ENCODE measurements at places on chromosomes 3 and 15.

- no peak for DNase-seq
Measured at GRCh38 chr15:63244399-63244798, 33.0 kb upstream of the APH1B start.

- DNase-seq: no peak
Measured at GRCh38 chr15:56341201-56341600, 24.0 kb upstream of the TEX9 start.

DNA sequence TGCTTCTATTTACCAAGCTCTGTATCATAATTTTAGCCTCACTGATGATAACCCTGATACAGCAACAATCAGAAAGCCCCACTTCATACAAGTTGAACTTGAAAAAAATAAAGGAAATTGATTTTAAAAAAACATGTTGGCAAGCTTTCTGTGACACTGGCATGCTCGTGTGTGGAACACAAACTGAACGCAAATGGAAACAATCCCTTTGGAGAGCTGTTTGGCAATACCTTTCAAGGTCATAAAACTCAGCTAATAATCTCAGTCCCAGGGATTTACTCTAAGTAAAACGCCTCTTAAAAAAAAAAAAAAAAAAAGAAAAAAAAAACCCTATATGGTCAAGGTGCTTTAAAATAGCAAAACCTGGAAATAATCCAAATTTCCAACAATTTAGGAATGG lies 166.7 kb upstream of the BCL6 start:
- no peak for DNase-seq

- no peak for DNase-seq
Measured at GRCh38 chr3:150412561-150413231, 4.6 kb downstream of the TSC22D2 start.

DNA sequence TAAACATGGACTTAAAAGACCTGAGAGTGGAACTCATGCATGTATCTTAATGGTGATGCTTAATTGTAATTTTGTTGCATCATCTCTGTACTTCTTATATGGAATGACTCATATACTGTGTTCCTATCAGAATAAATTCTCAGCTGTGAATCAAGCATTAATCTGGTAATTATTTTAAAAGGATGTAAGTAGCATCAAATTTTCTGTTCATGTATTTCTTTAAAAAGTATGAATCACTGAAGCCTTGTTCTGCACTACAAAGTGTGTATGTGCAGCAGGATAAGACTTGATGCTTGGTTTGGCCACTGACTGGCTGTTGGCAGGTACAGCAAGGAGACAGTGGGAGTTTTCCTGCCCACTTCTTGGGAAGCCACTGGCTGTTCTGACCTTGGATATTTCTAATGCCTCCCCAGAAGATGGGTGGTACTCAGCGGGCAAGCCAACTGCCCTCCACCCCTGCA lies 123.9 kb downstream of the ANO10 start:
- DNase-seq: no peak

DNA sequence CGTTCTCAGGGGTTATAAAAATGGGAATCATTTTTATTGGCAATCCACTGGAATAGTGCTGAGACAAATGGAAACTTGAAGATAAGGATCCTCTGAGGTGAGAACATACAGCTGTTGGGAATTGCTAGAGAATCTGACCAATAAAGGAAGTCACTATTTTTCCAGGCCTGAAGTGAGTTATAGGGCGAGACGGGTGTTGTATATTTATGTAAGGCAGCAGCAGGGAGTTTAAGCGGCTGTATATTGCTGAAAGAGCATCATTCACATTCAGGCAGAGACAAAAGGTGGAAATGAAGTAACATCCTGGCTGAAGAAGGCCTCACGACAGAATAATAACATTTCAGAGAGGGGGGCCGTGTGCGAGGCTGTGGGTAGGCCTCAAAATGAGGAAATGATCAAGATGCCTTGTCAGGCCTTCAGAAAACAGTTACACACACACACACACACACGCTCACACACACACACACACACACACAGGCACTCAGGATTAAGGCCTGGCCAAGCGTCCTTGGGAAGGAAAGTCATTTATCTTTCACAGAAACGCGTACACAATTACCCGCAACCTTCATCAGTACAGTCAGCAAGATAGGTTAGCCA lies 964.9 kb upstream of the NR2F2 start:
- DNase-seq: no peak

DNA sequence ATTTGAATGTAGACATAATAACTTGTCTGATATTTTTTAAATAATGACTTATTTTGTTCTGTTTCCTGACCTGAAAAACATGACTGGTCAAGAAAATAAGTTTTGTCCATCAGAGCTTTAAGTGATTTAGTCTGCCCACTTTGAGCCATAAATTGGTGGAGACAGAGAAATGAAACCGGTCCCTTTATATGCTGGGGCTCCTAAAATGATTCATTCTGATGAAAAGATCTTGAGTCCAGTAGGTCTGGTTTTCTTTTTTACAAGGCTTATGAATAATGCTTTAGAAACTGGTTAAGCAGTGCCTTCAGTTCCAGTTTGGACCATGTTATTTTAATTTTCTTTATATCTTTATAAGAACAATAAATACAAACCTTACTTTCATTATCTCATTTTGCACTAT lies 293.2 kb downstream of the DIPK2A start:
- no peak for DNase-seq

- DNase-seq: peak; percentile 89
Measured at GRCh38 chr3:6262010-6262409, 598.9 kb upstream of the GRM7 start.

- peak; percentile 46 for DNase-seq
Measured at GRCh38 chr3:149512073-149512782, 37.7 kb downstream of the TM4SF4 start.

DNA sequence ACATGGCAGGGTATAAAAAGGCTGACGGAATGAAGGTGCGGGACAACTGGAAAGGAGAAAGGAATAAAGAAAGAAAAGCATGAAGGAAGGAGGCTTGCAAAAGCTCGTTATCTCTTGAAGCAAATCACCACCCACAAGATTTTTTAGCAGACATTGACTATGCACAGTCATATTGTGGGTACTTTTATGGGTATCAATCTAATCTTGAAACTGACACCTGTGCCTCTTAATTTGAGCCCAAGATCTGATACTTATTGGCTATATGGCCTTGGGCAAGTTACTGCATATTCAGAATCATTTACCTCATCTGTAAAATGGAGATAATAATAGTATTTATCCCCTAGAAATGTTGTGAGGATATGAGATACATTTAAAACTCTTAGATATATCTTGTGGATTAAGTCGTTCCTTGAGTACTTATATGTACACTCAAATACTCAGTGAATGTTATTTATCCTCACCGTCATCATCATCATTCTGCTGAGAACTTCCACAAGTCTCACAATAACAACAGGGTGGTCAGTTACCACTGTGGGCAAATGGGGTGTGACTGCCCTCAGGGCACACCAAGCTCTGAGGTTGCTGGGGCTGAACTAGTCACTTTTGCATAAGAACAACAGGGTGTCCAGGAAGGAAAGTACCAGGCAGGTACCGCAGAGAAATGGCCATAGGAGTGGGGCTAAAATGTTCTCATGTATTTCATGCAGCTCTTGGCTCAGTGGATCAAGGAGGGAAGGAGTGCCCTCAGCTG lies 266.1 kb downstream of the SLC9A9 start:
- no peak for DNase-seq

GRCh38 chr15:56821721-56822425 lies 88.6 kb upstream of the ZNF280D start:
- peak; percentile 26 for DNase-seq

- DNase-seq: no peak
Measured at GRCh38 chr3:173284301-173284700, 113.2 kb upstream of the NLGN1 start.

- DNase-seq: no peak
Measured at GRCh38 chr3:24936574-24936973, 441.9 kb upstream of the THRB start.

DNA sequence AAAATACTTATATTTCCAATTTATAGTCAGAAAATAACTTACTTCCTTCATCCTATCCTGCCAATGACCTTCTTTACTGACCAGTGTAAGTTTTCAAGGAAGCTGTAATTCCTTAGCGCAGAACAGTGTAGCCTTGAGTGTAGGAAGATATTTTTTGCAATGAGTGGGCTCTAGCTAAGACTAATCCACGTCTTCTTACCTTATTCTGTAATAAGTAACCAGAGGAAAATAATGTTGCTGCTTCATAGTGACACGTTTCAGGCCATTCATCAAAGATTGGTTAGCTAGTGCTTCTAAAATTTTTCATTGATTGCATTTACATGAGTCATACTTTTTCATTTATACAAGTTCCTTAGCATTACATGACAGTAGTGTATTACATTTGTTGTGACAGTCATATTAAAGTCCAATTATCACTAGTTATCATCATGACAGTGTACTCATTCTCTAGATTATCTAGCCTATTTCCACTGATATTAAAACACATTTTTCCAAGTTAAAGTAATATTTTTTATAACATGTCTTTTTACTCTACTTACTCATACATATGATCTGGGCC lies 403.8 kb upstream of the EPHA3 start:
- no peak for DNase-seq

- DNase-seq: peak; percentile 15
Measured at GRCh38 chr3:179653096-179653797, 407 bp downstream of the USP13 start.

- DNase-seq: no peak
Measured at GRCh38 chr3:120445654-120446053, 5.1 kb downstream of the FSTL1 start.

DNA sequence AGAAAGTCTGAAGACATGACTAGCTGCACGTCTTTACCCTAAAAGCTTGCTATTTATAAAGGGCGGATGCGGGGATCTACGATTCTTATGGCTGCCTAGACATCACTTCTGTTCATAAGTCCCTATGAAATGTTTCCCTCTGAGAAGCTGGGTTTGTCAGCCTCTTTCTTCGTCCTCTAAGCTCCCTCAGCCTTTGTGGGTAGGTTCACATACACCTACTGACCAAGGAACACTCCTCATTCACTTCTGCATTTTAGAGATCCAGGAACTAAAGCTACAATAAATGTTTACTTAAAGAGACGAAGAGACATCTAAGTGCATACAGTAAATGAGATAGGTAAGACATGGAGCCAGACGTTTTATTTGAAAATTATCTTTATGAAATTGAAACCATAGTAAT lies 16.7 kb upstream of the RAMAC start:
- no peak for DNase-seq

DNA sequence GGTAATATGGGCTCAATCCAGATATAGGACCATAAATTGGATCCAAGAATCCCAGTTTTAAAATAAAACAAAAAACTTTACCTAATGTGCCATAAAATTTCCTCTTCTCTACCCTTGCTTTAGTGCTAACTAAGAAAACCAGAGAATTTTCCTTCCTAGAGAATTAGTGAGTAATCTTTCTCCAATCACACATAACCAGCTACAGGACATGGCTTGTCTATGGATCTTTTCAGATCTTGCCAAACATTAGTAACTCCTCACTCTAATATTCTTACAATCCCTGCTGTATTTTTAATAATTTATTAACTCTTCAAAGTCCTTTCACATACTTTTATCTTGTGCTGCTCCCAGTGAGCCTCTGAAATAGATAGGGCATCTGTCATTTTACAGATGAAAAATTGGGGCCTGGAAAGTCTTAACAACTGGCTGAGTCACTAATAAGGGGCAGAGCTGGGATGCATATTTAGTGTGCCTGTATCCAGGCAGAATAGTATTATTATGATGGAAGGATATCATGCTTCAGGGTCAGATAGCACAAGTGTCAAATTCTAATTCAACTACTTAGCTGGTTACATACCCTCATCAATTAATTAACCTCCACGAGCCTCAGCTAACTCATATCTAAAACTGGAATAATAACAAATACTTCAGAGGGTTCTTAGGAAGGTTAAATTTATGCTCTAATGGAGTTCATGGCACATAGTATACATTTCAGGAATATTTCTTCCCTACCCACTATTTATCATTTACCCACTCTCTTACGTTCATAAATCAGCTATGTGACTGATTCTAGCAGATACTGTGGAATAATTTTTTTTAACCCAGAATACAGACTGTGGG lies 5.6 kb downstream of the ZBED2 start:
- no peak for DNase-seq

- no peak for DNase-seq
Measured at GRCh38 chr3:171199473-171199829, 172.9 kb upstream of the SLC2A2 start.

- no peak for DNase-seq
Measured at GRCh38 chr3:52670621-52671521, 14.8 kb downstream of the PBRM1 start.

DNA sequence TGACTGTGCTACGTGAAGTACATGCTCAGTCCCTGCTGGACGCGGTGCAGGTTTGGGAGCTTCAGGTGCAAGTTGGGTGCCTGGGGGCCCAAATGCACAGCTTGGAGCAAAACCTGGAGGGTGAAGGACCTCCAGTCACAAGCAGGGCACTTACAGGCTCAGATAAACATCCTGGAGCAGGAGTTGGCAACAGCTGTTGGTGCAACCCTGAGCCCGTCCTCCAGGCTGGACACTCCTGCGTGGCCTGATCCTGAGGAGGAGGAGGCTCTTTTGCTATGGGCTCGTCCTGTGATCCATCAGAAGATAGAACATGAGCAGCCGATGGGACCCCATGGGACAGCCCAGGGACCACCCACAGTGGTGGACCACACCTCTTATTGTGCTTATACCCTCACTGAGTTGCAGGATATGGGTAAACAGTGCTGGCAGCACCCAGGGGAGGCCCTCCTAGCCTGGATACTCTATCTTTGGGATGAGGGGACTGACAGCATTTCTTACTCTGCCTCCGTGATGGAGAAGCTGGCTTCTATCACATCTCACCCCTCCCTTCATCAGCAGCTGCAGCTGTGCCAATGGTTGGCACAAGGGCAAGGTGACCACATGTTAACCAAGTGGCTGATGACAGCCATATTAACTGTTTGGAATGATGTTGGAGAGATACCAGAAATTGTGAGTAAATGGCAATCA lies 301.6 kb downstream of the ZPLD1 start:
- DNase-seq: no peak

DNA sequence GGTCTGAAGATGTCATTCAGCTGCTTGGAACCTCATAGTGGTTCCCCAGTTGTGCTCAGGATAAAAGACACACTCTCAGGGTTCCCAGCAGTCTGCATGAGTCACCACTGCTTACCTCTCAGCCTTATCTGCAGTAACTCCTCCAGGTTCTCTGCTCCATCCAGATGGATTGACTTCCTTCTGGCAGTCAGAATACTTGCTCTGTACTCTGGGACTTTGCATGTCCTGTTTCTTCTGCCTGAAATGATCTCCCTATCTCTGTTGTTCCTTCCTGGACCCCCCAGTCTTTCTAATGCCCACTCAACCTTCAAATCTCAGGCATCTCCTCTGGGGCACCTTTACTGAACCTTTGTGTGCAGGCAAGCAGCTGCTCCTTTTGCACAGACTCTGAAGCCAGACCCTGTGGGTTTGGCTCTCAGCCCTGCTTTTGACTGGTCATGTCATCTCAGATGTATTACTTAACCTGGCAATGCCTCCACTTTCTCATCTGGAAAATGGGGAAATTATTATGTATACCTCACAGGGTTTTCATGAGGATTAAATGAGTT lies 38.4 kb downstream of the ITPR1 start:
- DNase-seq: no peak

Measured in SHP77 treated with DMSO at 0.1 percent for 48 hours (cell line).